ENCODE measurements at places on chromosomes 2 and 18. TPM values are rescaled to one million over a fixed set of nuclear protein-coding genes. Genes with fewer than 3 reads are reported as not detected.

DNA sequence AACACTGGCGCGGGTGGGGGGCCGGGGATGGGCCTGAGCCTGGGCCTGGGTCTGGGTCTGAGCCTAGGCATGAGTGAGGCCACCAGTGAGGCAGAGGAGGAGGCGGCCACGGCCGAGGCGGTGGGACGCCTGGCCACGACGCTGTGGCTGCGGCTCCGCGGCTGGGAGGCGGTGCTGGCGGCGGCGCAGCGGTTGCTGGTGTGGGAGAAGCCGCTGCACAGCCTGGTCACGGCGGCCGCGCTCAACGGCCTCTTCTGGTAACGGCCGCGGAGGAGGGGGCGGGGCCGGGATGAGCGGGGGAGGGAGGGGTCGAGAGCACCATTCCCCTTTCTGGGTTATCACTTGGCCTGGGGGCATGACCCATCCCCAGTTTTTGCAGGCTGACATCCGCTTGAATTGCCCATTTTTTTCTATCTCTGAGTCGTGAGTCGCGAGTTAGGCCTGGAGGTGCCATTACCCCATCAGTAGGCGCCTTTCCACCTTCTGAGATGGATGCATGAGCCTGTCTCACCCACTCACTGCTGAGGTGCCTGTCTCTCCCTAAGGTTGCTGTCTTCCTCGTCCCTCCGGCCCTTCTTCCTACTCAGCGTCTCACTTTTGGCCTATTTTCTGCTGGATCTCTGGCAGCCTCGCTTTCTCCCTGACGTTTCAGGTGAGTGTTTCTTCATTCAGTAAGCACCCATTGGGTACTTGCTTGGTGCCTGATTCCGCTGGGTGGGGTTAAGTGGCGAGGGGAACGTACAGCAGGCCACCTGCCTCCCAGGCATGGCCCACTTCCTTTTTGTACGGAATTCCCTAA is 501 bp downstream of the RETREG2 start:
- peak; percentile 54 for DNase-seq

- no peak for DNase-seq
Measured at GRCh38 chr2:183946193-183946592, 652.1 kb upstream of the ZNF804A start.

GRCh38 chr2:24731923-24732322 is 61.3 kb downstream of the PTRHD1 start:
- no peak for DNase-seq

DNA sequence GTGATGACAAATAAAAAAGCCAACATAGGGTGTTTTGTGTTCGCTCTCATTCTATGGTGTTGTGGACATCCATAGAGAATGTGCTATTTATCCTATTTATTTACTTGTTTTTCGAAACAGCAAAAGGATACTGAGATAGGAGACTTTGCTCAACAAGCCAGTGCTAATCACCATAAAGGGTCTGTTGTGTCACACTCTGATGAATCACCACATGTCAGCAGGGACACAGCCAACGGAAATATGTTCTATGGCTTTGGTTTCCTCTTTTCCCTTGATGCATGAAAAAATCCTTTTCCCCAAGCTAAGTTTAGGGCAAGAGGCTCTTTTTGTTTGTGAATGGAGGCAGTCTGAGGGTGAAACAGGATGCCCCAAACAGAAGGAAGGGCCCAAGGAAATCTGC is 154.3 kb downstream of the RNF152 start:
- no peak for DNase-seq

- DNase-seq: no peak
Measured at GRCh38 chr2:96591494-96591893, 46.6 kb downstream of the KANSL3 start.

DNA sequence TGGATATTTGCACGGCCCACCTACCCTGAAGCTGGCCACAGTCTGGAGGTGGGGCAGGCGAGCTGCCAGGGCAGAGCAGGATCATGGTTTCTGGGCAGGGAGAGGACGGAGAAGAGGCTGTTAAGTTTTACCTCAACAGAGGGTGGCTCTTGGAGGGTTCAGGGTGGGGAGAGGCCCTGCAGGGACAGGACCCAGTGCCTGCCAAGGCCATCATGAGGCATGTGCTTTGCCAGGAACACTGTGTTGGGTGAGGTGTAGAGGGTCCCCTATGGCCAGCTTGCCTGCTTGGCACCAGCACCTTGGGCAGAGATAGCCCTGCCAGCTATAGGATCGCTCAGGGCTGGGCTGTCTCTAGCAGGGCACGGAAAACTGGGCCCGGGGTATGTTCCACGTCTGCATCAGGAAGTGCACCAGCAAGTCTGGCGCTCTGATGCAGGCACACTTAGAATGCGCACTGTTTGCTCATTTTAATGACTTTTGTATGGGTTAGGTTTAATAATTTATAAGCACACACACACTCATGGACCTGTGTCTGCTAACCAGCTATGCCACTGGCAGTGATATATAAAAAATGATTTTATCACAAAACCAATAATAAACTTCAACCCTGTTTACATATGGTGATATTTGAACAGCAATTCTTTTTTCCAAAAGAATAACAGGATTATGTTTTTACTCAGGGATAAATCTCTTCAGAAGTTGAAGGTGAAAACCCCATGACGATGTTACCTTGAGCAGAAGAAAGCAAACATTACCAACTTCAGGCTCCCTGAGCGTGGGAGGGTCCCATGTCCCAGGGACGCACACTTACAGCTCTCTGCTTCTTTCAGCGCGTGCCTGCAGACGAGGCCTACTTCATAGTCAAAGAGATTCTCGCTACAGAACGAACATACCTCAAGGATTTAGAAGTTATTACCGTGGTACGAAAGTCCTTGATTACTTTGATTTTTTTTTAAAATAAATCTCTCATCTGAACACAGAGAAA is 46.4 kb downstream of the STK25 start:
- no peak for DNase-seq

DNA sequence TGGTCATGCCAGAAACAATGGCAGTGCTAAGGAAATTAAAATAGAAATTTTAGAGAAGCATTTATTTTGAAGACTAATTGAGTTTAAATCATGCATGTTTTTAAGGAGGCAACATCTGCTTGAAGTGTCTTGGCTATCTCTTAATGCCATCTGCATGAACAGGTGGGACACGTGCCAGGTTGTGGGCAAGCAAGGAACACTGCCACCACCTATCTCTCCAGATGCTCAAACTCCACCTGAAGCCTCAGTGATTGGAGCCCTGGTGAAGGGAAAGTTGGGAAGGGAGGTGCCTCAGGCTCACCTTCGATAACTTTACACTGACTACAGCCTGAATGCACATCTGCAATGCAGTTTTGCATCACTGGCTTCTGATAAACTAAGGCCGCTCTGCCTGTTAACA is 91.5 kb downstream of the TPGS2 start:
- no peak for DNase-seq

GRCh38 chr2:186554850-186555671 is 34.8 kb upstream of the ITGAV start:
- DNase-seq: no peak

- DNase-seq: no peak
Measured at GRCh38 chr2:176774766-176775451, 437.7 kb upstream of the HNRNPA3 start.

DNA sequence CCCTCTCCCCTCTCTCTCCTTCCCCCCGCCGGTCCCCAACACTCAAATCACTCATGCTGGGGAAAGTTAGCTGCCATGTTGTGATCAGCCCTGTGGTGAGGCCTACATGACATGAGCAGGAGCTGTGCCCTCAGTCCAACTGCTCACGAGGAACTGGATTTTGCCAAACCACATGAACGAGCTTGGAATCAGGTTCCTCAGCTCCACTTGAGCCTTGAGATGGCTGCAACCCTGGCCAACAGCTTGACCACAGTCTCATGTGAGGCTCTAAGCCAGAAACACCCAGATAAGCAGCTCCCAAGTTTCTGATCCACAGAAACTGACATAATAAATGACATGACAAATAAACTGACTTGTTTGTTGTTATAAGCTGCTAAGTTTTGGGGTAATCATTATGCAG is 38.4 kb downstream of the ARL4C start:
- DNase-seq: no peak

DNA sequence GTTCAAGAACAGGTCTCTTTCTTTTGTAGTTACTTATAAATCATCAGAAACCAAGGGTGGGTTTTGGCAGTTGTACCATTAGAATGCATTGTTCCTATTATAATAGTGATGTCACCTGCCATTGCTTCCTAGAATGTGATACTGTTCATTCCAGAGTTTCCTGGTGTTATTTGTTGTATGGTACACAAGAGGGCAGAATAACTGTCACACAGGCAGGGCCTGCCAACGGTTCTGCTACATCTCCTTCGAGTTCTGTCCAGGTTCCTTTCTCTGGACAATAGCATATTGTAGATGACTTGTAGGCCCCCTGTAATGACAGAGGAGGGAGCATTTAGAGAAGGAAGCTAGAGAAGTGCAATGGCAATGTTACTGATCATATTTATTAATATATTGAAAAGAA is 98.3 kb downstream of the KLHL14 start:
- peak; percentile 9 for DNase-seq

DNA sequence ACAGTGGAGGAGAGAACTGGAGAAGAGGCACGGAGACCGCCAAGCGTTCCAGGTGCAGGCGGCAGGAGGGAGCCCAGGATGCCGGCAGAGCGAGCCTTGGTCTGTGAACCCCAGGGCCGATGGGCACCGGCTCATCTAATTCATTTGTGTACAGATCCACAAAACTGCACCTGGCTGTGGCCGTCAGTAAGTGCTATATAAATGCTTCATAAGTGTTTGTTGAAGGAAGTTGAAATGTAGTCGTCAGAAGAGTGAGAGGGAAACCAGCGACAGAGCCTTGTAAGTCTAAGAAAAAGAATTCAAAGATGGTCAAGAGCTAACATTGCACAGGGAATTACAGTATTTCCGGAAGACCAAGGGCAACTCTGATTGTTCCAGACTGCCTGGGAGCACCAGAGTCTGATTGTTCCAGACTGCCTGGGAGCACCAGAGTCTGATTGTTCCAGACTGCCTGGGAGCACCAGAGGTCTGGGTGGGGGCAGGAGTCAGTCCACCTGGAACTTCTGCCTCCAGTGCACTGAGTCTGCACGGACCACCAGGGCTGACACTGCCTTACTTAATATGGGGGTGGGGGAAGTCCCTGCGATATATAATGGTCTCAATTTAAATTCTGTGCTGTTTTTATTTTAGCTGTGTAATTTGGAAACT is 112.3 kb downstream of the BCL2 start:
- DNase-seq: no peak

GRCh38 chr2:3483986-3484960 is 35.1 kb downstream of the ADI1 start:
- no peak for DNase-seq

- DNase-seq: no peak
Measured at GRCh38 chr2:106644623-106645022, 157.5 kb downstream of the CD8B2 start.

GRCh38 chr2:149596471-149596870 is 8.9 kb upstream of the MMADHC start:
- DNase-seq: no peak

GRCh38 chr18:76307293-76307690 is 187.8 kb downstream of the ZNF516 start:
- DNase-seq: no peak

DNA sequence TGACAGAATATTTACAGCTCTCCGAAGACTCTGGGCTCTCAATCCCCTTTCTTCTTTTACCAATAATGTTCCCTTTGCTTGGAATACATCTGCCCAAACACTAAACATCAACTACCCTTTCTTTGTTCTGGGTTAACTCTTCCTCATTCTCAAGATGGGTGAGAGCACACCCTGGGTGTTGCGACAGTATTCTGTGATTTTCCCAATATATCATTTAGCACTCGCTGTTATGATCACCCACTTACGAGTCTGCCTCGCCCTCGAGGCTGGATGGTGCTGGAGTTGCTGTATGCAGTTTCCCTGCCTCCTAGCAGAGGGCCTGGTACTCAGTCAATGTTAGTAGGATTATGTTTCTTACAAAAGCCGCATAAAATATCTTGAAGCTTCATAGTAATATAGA is 93.2 kb downstream of the SOCS6 start:
- no peak for DNase-seq

GRCh38 chr2:218853766-218854165 is 5.8 kb upstream of the WNT6 start:
- DNase-seq: no peak

DNA sequence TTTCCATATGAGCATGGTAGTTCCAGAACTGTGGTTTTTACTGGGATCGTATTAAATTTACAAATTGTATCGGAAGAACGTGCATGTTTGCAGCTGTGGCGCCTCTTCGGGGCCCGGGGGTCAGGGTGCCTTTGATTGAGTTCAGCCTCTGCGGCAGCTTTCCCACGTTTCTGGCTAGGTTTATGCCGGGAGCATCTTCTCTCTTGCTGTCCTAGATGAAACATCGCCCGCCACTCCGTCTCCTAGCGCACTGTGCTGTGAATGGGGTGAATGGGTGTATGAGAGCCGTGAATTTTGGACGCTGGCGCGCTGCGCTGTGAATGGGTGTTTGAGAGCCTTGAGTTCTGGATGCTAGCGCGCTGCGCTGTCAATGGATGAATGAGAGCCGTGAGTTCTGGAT is 12.3 kb downstream of the PDCD1 start:
- no peak for DNase-seq

UPP2 gene
- total RNA-seq: not detected

PKDCC gene
- total RNA-seq: 9.6 TPM

AKAIN1 gene
- not detected for total RNA-seq

ATP6V1B1 gene
- total RNA-seq: not detected

PROM2 gene
- total RNA-seq: 0.62 TPM

ST6GAL2 gene
- 10.9 TPM for total RNA-seq

CTDP1 gene
- 34.2 TPM for total RNA-seq

INHBB gene
- 4.7 TPM for total RNA-seq

SMAD4 gene
- total RNA-seq: 87.2 TPM

KCNG2 gene
- total RNA-seq: 0.56 TPM

ZAP70 gene
- total RNA-seq: 93.4 TPM

TMEM17 gene
- 1.7 TPM for total RNA-seq

Measured in endothelial cell (in vitro differentiated cells).